Chondrocyte (in vitro differentiated cells): ENCODE measurements at places on chromosomes 7 and 10. TPM values are rescaled to one million over a fixed set of nuclear protein-coding genes. Genes with fewer than 3 reads are reported as not detected.

DNA sequence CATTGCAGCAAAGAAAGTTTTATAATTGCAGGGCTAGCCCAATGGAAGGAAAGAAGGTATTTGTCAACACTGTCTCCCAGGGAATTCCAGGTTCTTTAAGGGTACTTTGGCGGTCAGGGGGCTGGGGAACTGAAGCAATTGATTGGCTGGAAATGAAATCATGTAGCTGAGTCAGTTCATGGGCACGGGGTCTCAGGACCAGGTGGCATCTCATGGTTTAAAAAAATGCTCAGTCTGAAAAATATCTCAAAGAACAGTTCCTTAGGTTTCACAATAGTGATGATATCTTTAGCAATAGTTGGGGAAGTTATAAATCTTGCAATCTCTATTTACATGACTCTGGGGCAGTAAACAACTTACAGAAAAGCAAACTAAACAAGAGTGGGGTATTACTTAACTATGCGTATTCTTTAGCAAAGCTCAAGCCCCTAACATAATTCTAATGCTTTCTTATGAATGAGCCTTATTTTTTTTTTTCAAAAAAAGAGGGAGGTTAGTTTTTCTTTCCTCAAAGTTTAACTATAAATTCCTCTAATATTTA, 376.9 kb upstream of the NRG3 start:
- no peaks in the 10 kb centered on the region for H3K27me3 ChIP-seq
- no peaks in the 10 kb centered on the region for H3K36me3 ChIP-seq
- DNase-seq: no peak
- no peaks in the 10 kb centered on the region for H3K4me1 ChIP-seq

DNA sequence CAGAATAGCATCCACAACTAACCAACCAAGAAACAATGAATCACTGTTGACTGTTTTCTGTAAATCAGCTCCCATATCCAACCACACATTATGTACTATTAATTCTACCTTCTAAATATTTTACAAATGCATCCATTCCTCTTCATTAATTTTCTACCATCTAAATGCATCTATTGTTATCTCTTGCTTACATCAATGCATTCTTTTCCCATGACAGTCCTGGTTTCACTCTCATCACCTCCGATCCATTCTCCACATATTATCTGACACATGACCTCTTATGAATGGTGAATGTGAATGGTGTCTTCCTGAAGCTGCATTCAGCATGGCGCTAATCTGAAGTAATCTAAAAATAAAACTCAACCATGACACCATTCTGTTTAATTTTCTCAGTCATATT, 153.8 kb upstream of the CALCR start:
- peaks cover 2% of the 10 kb centered on the region for H3K36me3 ChIP-seq
- no peak overlapping the region for H3K27ac ChIP-seq
- no peak overlapping the region for H3K4me3 ChIP-seq
- H3K27me3 ChIP-seq: peaks cover 25% of the 10 kb centered on the region

DNA sequence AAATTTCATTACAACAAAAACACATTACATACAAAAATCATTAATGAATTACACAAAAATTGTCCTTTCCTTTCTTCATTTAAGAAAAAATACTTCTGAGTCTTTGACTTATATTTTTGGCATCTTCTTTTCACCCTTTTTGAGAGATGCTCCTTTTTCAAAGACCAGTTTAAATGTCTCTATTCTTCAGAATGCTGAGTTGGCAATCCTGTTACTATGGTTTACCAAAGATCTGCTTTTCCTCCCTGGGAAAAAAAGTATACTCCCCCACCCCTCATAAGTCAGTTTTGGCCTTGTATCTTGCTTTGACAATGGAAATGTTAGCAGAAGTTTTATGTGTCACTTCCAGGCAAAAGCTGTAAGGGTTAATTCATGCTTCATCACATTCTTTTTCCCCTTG, 198.4 kb upstream of the GRM3 start:
- H3K27me3 ChIP-seq: peaks cover 3% of the 10 kb centered on the region
- H3K4me3 ChIP-seq: no peak overlapping the region
- no peak overlapping the region for H3K27ac ChIP-seq
- no peaks in the 10 kb centered on the region for H3K36me3 ChIP-seq

- no peak overlapping the region for H3K4me3 ChIP-seq
- DNase-seq: no peak
- H3K27me3 ChIP-seq: no peaks in the 10 kb centered on the region
- peak overlapping the region; percentile 51 for H3K27ac ChIP-seq
- peaks cover 21% of the 10 kb centered on the region for H3K4me1 ChIP-seq
Observed at GRCh38 chr7:64999165-65000004, 7.1 kb downstream of the ERV3-1 start.

DNA sequence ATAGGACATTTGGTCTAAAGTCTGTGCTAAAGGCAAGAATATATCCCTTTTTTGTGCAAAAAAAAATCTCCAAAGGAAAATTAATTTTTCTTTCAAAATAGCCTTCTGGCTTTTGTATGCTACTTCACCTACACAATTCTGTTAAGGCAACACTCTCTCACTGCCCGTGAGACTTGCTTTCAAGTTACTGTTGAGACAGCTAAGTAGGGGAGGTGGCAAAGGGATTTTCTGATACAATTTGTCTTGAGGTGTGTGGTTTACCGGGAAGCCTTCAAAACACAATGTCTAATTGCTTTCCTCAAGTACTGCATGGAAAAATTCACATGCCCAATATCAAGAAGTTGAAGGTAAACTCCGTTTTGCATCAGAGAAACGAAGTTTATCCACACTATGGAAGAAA, 50.8 kb upstream of the RSU1 start:
- no peaks in the 10 kb centered on the region for H3K27me3 ChIP-seq
- H3K4me3 ChIP-seq: no peak overlapping the region
- H3K27ac ChIP-seq: no peak overlapping the region
- peaks cover 10% of the 10 kb centered on the region for H3K4me1 ChIP-seq
- no peak for DNase-seq

KCND2 gene
- total RNA-seq: 0.26 to 0.30 TPM in 2 of 3 replicates, not detected in the other

- H3K27ac ChIP-seq: peak overlapping the region; percentile 34
- H3K4me1 ChIP-seq: peaks cover 25% of the 10 kb centered on the region
- DNase-seq: no peak
- H3K36me3 ChIP-seq: no peaks in the 10 kb centered on the region
- H3K27me3 ChIP-seq: no peaks in the 10 kb centered on the region
Observed at GRCh38 chr7:130387628-130388403, 7.5 kb downstream of the CPA1 start.

GRCh38 chr10:131188494-131188893, 123.0 kb downstream of the TCERG1L start:
- DNase-seq: no peak
- H3K36me3 ChIP-seq: no peaks in the 10 kb centered on the region
- H3K27me3 ChIP-seq: no peaks in the 10 kb centered on the region

PROSER2 gene
- 15.2 to 23.8 TPM (median 15.6 TPM) in 3 replicates for total RNA-seq

GNGT1 gene
- not detected in 3 replicates for total RNA-seq

GRCh38 chr10:11264296-11265048, 246.8 kb downstream of the CELF2 start:
- H3K4me3 ChIP-seq: no peak overlapping the region
- no peaks in the 10 kb centered on the region for H3K4me1 ChIP-seq
- H3K36me3 ChIP-seq: peaks cover 7% of the 10 kb centered on the region
- no peak for DNase-seq
- H3K27me3 ChIP-seq: no peaks in the 10 kb centered on the region
- H3K27ac ChIP-seq: no peak overlapping the region

DNA sequence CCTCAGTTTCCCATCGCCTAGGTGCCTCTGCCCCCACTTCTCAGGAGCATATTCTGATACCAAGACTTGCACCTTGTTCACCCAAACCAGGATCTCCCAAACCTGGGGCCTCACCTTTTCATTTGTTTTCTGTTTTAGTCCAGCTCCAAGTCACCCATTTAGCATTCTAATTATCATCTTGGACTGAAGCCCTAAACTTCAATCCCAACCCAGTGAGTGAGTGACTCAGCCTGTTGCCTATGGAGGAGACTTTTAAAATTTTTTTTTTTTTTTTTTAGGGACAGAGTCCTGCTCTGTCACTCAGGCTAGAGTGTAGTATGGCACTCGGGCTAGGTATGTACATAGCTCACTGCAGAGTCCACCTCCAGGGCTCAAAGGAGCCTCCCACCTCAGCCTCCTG, 378.9 kb upstream of the AUTS2 start:
- H3K36me3 ChIP-seq: no peaks in the 10 kb centered on the region
- no peak for DNase-seq
- H3K4me1 ChIP-seq: peaks cover 4% of the 10 kb centered on the region
- peaks cover 37% of the 10 kb centered on the region for H3K27me3 ChIP-seq
- no peak overlapping the region for H3K27ac ChIP-seq
- H3K4me3 ChIP-seq: no peak overlapping the region

GRCh38 chr7:2019711-2020511, 212.8 kb downstream of the MAD1L1 start:
- no peaks in the 10 kb centered on the region for H3K27me3 ChIP-seq
- H3K4me3 ChIP-seq: no peak overlapping the region
- H3K27ac ChIP-seq: peak overlapping the region; percentile 75
- peaks cover 6% of the 10 kb centered on the region for H3K36me3 ChIP-seq
- peak; percentile 80 for DNase-seq

GRCh38 chr7:37007691-37008090, 283.4 kb upstream of the AOAH start:
- peaks cover 2% of the 10 kb centered on the region for H3K27me3 ChIP-seq
- H3K4me3 ChIP-seq: no peak overlapping the region
- DNase-seq: no peak
- H3K27ac ChIP-seq: no peak overlapping the region

DNA sequence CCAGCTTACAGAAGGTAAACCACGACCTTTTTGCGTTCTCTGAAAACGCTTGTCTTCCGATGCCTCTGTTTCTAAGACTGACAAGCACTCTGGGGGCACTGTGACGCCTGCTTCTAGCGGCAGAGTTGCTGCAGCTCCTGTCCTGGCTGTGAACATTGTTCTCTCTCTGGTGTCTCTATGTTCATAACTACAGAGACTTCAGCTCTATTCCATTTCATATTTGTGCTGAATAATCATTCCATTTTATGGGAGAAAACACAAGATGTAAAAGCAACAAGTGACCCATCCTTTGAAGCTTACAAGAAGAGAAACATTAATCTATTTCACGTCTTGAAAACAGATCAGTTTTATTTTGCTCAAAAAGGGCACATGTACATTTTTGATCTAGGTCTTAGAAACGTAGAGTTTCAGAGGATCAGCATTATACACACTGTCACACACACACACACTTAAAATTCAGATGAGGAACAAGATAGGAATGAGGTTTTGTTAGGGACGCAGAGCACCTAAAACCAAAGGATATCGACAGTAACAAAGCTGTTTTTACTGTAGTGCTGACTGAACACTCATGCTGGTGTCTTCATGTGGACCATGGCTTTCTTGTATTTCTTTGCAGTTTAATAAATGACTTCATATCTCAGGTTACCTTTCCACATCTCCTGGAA, 3.0 kb downstream of the IKZF1 start:
- H3K4me1 ChIP-seq: no peaks in the 10 kb centered on the region
- no peaks in the 10 kb centered on the region for H3K36me3 ChIP-seq
- no peak for DNase-seq
- H3K4me3 ChIP-seq: no peak overlapping the region
- H3K27ac ChIP-seq: no peak overlapping the region

DNA sequence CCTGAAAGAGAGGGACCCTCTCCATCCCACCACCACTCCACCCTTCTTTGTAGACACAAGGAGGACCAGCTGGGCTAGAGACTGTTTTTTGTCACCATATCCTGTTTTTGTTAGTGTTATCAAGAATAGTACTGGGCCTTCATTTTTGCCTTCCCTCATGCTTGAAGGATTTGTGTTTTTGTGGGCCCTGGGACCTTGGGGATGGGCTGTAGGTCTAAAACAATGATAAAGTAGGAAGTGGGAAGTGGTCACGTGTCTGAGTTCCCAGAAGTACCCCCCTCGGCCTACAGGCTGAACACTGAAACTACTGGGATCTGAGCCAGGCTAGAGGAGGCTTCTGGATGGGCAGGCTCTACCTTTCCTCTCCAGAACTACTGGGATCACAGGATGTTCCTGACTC, 8.9 kb downstream of the AGFG2 start:
- no peak for DNase-seq
- peaks cover 5% of the 10 kb centered on the region for H3K36me3 ChIP-seq
- peak overlapping the region; percentile 74 for H3K27ac ChIP-seq
- H3K27me3 ChIP-seq: no peaks in the 10 kb centered on the region

DNA sequence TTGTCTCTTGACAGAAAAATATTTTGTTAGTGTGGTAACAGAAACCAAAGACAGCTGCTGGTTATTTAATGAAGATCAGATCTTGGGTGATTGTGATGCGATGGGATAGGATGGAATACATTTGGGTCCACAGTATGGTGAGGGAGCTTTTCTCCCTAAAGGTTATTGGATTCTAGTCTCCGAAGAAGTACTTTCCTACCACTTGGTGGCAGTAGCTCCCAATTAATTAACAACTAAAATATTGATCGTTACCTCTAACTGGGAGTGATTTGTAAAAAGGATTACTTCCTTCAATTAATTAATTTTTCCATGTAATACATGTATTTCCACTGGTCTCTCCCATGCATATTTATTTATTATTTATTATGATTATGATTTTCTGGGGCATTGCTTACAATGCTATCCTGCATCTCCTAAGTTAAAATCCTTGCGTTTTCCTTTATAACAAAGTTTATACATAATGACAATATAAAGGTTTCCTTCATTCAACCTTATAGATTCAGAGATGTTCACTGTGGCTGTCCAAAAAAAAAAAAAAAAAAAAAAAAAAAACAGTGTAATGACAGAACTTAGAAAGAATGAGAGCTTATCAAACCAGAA, 25.6 kb downstream of the TMEM196 start:
- no peak overlapping the region for H3K27ac ChIP-seq
- H3K27me3 ChIP-seq: peaks cover 12% of the 10 kb centered on the region
- H3K4me1 ChIP-seq: no peaks in the 10 kb centered on the region
- no peak overlapping the region for H3K4me3 ChIP-seq
- no peaks in the 10 kb centered on the region for H3K36me3 ChIP-seq
